ENCODE measurements at places on chromosomes 2 and 18.
A peak's percentile ranks its signal among the peaks of the same experiment; 100 is the strongest.

DNA sequence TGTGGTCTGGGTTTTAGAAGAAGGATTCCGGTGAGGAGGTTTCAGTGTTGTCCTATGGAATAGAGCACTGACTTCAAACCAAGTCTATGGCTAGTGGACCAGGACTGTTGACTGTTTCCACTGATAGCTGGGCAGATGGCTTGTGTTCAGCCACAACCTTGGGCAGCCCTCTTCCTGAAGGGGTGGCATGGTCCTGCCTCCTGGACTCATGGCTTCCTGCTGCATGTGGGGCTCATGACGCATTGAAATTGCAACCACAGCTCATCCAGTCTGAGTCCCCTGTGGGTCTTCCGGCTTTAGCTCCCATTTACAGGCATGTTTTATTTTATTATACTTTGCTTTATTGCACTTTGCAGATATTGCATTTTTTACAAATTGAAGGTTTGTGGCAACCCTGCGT is 105.0 kb downstream of the B3GNT2 start:
- no peak for DNase-seq

DNA sequence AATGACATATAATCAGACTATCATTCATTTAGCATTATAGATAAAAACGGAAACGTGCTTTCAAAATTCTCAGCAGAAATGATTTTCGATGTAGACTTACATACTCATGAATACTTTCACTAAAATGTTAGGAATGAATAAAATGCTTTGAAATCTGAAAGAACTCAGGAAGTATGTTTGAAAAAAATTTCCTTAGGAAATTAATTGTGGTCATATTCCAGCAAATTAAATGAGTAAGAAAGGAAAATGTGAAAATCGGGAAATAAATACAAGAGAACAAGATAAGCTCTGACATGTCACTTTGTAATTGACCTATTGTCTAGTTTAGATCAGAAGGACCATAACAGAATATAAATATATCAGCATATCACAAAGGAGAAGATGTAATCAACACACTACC is 981.0 kb upstream of the CDH2 start:
- DNase-seq = no peak

- no peak for DNase-seq
Observed at GRCh38 chr18:57898506-57899124, 95.5 kb upstream of the ATP8B1 start.

GRCh38 chr2:19580830-19581229 is 222.4 kb upstream of the OSR1 start:
- no peak for DNase-seq

GRCh38 chr2:232240906-232241305 is 137.6 kb upstream of the ALPP start:
- DNase-seq = peak; percentile 68

GRCh38 chr2:111633643-111634042 is 250.3 kb downstream of the ANAPC1 start:
- no peak for DNase-seq

DNA sequence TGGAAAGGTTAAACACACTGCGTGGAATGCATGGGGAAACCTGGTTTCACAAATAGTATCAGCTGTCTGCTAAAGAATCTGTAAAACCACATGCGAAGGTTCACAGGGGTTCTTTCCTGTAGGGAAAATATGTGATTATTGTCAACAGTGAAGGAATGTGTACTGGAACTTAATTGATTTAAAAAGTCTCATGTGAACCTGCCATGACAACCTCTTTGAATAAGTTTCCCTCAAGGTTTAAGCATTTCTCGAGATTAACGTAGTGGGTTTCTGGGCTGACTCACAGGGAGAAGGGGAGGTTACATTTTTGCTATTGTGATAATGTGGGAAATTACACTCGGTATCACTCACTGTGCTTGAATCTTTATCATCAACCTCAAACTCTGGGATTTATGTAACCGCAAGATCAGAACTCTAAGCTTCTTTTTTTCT is 28.2 kb upstream of the IL1R1 start:
- no peak for DNase-seq

DNA sequence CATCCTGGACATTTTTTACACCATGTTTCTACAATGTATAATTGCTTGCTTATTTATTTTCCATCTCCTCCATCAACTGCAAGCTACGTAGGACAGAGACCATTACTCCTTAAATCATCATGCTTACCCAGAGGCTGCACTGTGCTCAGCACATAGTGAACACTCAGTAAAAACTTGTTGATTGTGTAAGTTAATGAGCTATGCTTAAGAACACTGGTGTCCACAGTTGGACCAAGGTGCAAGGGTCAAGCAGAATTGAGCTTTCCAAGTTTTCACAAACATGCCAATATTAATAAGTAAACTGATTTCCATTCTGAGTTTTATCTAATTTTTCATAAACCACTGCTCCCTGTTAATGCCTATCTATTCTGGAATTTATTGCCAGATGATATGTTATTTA is 464.2 kb upstream of the TCF4 start:
- no peak for DNase-seq

GRCh38 chr2:241762933-241763369 is 13.7 kb upstream of the GAL3ST2 start:
- DNase-seq = no peak

DNA sequence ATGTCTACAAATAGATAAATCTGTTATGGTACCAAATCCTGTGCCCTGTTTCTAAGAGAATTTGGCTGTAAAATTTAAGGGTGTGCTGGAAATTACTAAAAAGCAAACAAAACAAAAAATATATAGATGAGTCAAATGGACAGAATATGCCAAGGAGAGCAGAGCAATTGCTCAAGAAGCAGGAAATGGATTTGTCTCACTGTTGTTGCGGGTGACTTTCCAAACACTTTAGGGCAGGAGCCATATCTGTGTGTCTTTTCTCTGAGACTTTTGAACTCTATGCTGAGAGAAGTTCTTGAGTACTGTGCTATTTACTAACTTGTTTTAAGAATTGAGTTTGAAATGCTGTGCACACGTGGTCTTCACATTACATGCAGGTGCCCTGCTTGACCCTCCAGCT is 221.7 kb downstream of the PHLPP1 start:
- no peak for DNase-seq

DNA sequence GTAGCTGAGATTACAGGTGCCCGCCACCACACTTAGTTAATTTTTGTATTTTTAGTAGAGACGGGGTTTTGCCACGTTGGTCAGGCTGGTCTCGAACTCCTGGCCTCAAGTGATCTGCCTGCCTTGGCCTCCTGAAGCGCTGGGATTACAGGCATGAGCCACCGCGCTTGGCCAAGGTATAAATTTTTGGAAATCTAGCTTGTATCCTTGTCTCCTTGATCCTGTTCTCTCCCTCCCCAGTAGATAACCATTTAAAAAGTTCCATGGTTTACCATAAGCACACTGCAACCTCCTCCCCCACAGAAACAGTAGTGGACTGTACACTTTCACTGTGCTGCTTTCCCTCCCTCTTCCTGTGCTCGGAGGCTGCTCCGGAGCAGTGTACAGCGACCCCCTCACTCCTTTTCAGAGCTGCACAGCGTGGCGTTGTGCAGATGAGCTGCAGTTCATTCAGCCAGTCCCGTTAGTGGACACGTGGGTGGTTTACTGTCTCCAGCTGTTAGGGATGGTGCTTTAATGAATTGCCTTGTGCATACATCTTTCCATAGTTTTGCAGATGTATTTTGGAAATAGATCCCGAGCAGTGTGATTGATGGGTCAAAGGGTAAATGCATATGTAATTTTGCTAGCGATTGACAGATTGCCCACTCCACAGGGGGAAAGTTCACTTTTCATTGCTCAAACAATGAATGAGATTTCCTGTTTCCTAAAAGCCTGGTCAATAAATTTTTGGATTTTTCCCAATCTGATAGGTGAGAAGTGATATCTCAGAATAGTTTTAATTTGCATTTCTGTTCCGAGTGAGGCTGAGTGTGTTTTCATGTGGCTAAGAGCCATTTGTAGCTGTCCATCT is 14.8 kb downstream of the ASB1 start:
- no peak for DNase-seq

DNA sequence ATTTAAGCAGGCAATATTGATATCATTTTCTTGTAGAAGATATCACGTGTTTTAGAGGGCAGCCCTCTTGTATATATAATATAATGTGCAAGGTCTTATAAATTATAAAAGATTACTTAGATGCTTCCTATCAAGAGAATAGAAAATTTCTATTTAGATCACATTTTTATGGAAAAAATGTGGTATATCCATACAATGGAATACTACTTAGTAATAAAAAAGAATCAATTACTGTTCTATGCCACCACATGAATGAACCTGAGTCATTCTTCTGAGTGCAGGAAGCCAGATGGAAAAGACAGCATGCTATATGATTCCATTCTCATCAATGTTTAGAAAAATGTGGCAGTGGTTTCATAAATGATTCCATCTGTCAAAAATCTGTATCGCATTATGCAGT is 23.6 kb downstream of the CYP27C1 start:
- DNase-seq = no peak

GRCh38 chr18:49725809-49726674 is 87.3 kb downstream of the ACAA2 start:
- DNase-seq = no peak

GRCh38 chr2:126811101-126811500 is 87.6 kb upstream of the TEX51 start:
- DNase-seq = peak; percentile 6

- DNase-seq = no peak
Observed at GRCh38 chr2:66541646-66542045, 106.7 kb downstream of the MEIS1 start.

- peak; percentile 51 for DNase-seq
Observed at GRCh38 chr2:201130524-201131186, 14.7 kb downstream of the CFLAR start.

GRCh38 chr2:85564144-85564563 is 2.9 kb upstream of the GGCX start:
- no peak for DNase-seq

GRCh38 chr2:69493268-69493667 is 56.0 kb upstream of the NFU1 start:
- no peak for DNase-seq

DNA sequence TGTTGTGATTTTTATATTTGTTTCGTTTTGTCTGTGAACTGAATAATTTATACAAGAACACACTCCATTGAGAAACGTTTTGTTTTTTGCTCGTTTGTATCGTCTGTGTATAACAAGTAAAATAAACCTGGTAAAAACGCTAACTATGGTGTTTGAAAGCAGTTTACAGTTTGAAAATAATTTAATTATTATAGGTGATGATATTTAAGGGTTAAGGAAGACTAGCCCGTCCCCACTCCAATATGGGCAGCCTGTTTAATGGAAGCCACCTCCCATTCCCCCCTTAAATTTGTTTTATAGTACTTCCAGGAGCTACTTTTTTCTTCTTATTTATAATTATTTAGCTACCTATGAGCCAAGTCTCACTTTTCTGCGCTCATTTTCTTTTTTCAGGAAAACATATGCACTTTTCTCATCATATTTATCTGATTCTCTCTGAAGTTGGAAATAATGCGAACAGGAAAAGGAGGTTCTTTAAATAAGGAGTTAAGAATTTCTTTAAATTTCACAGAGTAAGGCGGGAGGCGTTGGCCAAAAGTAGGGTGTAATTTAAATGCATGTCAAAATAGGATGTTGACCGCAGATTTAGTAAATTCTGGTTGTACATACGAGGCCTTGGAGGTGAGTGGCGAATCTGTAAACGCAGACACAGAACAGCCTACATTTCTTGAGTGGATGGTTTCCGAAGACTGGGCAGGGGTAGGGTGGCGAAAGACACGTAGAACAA is 9.8 kb downstream of the TBR1 start:
- DNase-seq = no peak

DNA sequence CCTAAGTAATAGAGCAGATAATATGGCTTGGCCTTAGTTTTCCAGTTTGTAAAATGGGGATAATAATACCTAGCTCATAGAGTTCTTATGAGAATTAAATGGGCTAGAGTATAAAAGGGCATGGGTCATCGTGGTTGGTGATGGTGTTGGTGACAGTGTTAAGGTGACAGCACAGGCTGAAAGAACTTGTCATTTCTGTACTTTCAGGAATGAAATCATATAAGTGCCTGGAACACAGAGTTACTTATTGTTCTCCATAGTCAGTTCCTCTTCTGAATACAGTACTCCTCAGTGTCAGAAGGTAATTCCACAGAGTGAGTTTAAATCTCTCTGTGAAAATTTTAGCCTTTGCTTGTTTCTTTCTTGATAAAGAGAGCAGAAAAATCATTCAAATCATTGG is 42.4 kb downstream of the KIF5C start:
- DNase-seq = no peak

DNA sequence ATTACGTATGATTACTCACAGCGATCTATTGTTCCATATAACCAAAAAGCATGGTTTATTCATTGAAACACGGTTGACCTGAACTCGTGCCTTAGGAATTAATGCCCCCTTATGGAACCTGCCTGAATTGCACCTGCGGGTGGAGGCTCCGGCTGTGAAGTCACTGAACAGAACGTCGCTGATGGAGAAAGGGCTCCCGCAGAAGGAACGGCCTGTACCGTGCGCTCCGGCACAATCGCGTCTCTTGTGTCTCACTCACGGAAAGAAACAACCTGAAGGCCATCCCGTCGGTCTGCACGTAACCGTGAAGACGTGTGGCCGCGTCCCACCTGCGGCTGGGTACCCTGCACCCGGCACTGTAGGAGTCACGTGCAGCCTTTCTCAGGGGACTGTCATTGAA is 133.1 kb downstream of the NFATC1 start:
- DNase-seq = no peak

DNA sequence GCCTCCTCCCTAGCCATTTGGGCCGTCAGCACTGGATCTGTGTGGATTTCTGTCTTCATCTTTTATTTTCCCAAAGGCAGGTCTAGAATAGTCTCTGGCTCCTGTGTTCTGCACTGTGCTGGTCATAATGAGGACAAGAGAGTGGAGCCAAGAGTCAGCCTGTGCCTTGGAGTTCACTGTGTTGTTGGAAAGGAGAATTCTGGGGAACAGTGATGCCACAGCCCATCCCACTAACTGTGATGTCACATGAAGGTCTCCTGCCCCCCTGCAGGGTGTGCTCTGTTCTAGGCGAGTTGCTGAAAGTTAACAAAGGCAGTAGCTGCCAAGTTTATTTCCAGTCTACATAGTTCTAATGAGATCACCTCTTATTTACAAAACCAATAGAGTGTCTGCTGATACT is 248.5 kb downstream of the TPGS2 start:
- no peak for DNase-seq

- DNase-seq = no peak
Observed at GRCh38 chr2:108925286-108925685, 63.7 kb downstream of the EDAR start.

- no peak for DNase-seq
Observed at GRCh38 chr18:77199707-77200106, 49.9 kb upstream of the GALR1 start.

GRCh38 chr2:145777914-145778313 is 1258.0 kb upstream of the ZEB2 start:
- DNase-seq = no peak
